Osteocyte (in vitro differentiated cells): ENCODE measurements at places on chromosomes 6 and 20.

GRCh38 chr20:62066983-62067433 is 1.3 kb upstream of the TAF4 start:
- DNase-seq: no peak

- no peak for DNase-seq
Measured at GRCh38 chr6:118708055-118708454, 56.7 kb upstream of the CEP85L start.

GRCh38 chr6:86595641-86596040 is 341.7 kb upstream of the HTR1E start:
- no peak for DNase-seq

- no peak for DNase-seq
Measured at GRCh38 chr6:80197474-80197873, 91.0 kb downstream of the BCKDHB start.

DNA sequence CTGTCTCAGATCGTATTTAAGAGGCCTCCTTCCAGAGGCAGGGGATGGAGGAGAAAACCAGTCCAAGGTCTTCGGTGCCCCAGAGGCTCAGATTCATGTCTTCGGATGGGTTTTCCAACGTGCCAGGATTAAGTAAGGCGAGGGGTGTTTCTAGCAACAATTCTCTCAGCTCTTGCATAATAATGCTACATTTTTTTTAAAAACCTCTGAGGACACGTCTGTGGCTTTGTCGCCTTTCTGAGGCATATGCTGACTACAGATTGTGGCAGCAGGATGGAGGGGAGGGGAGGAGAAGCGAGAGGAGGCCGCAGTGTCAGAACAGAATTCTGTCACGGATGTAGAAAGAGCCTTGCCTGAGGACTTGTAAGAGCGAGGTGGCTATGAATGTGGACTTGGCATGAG is 17.7 kb upstream of the CCDC167 start:
- DNase-seq: no peak

DNA sequence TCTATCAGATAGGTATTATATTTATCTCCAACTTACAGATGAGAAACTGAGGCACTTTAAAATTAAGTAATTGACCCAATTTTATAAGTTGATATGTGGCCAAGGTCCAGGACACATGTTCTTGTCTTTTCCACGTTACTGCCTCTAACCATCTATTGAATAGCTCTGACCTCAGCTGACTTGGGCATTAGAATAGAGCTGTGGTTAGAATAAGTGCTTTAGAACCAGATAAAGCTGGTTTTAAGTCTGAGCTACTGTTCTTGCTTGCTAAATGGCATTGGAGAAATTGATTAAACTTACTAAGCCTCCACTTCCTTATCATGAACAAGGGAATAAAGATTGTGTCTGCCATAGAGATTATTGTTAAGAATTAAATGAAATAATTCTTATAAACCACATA is 147.8 kb upstream of the DTNBP1 start:
- no peak for DNase-seq

GRCh38 chr20:62238569-62239277 is 402 bp downstream of the OSBPL2 start:
- no peak for DNase-seq

DNA sequence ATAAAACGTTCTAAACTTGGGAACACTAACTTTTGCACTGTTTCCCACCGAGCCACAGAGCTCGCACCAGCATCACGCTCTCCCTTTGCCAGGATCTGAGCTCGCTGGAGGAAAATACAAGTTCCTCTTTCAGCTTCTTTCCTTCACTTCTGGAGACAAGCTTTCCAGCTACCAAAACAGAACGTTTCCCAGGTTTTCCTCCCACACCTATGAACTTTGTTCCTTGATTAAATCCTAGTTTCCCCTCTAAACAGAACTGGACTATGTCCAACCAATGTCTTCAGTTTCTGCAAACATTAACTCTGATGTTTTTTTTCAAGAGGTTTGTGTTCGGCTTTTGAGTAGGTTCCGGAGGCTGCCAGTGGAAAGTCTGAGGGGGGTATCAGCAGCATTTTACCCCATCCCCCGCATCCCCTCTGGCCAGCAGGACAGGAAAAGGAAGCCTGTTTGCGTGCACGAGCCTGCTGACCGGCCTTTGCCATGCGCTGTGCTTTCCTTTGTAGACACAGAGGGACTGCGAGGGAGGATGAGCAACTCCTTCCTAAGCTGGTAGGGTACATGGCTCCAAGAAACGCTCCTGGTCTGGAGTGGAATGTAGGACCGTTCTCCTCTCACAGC is 135.5 kb downstream of the LY86 start:
- DNase-seq: no peak

- no peak for DNase-seq
Measured at GRCh38 chr6:53294095-53294494, 54.7 kb downstream of the ELOVL5 start.

DNA sequence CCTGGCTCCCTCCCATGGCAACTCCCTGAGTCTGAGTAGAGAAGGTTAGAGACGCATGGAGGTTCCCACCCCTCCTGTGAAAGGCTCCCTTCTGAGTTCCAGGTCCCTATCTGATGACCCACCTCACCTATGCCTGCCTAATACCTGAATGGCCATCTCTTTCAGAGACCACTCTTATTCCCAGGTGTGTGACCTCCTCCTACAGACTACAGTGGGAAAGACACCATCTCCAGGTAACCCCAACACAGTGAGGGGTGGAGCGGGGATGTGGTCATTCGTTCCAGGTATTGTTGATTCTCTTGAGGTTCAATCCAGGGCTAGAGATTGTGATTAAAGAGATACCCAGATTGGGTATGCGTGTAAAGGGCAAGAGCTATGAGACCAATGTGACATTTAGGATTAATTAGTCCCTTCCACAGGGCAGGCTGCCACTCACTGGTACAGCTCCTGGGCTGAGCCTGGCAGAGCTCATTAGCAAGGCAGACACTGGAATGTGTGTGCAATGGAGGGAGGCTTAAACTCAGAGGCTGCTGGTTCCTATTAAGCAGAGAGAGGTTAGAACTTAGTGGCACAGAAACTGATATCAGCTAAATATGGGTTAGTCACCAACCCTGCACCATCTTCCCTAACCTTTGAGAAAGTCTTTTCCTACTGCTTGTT is 46.5 kb upstream of the IER3 start:
- DNase-seq: no peak

DNA sequence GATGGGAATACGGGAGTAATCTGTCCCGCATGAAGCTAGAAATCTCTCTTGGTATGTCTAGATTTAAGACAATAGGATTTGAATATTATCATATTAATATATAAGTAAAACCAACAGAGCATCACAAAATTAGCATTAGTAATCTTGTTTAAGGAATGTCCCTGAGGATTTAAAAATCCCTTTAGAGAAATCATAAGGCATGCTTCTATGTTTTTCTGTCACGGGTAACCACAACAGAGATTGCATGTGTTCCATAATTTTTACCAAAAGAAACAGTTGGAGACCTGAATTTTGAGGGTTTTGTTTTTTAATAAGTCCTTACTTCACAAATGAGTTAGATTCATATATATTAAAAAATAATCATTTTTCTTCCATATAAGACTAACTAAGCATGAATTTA is 146.8 kb downstream of the GJA1 start:
- no peak for DNase-seq

DNA sequence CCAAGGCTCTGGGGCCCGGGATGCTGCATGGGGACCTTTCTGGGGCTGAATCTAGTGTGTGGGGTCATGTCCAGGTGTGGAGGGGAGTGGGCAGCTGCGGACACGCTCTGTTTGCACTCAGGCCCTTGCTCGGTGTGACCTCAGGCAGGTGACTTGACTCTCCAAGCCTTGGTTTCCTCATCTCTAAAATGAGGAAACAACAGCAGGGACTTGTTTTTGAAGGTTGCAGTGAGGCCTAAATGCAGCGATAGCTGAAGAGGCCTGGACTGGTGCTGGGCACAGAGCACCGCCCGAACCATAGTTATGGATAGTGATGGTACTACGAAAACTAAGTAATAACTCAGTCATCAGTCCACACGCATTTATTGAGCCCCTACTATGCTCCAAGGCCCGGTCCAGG is 91.8 kb downstream of the NOL4L start:
- DNase-seq: no peak

- no peak for DNase-seq
Measured at GRCh38 chr6:52394251-52394666, 25.9 kb upstream of the EFHC1 start.

- DNase-seq: no peak
Measured at GRCh38 chr6:29493261-29493660, 5.5 kb upstream of the MAS1L start.

DNA sequence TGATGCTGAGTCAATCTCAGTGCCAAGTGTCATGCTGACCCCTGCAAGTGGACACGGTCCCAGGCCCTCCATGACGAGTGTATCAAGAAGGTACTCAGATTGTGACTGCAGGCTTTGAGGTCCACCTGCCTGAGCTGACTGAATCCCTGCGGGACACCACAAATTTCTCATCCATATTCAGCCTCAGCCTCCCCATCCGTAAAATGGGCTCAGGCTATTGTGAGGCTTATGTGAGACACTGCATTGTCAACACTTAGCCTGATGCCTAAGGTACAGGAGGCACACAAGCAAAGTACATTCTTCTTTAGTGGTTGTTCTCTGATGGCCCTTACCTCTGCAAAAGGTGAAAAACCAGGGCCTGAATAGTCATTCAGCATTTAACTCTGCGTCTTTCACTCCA is 70.4 kb upstream of the NFATC2 start:
- no peak for DNase-seq

DNA sequence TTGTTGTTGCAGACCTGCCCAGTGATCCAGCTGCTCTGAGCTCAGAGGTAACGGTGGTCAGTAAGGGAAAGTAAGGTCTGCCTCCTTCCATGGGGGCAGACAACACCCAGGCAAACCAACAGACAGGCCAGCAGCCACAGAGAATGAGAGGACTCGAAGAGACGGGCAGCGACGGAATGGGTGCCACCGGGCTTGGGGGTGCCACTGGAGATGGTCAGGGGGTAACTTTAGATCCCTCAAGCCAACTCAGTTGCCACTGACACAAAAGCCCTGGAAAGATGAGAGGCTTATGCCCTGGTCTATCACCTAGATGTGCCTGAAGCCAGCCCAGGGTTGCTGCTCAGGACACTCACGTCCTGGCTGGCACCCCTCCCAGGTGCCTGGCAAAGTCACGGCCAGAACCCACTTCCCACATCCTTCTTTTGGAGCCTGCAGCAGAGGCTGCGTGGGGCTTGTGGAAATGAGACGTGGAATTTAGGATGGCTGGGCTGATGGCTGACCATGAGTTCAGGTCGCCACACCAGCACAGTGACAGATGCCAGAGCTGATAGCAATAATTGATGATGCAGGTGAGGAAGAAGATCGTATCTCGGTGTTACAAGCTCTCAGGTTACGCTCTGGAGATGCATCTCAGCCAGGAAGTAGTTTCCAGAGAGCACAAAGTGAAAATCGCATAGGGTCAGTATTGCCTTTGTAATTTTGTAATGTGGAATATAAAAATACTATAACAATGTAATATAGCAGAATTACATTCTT is 209.1 kb downstream of the SYNDIG1 start:
- no peak for DNase-seq

- DNase-seq: no peak
Measured at GRCh38 chr6:99017150-99017549, 69.4 kb upstream of the FBXL4 start.

GRCh38 chr6:145822456-145822855 is 7.9 kb upstream of the FBXO30 start:
- DNase-seq: no peak

DNA sequence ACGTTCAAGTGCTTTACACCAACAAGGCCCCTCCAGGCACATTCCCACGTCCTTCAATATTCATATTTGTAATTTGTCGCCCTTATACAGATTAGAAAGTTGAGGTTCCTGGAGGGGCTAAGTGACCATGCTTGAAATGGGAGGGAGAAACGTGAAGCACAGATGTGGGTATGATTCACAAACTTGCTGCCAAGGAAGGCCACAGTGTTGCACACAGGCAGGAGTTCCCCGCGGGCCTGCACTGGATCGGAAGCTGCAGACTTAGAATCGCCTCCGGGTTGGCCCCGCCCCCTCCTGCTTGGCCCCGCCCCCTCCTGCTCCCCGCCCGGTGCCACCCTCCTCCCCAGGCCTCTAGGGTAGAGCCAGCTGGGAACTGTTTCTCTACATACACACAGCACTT is 58.2 kb upstream of the QKI start:
- DNase-seq: no peak

- DNase-seq: peak; percentile 44
Measured at GRCh38 chr6:168154263-168154917, 75.4 kb upstream of the FRMD1 start.

GRCh38 chr6:52297433-52297832 is 12.9 kb upstream of the MCM3 start:
- DNase-seq: no peak

DNA sequence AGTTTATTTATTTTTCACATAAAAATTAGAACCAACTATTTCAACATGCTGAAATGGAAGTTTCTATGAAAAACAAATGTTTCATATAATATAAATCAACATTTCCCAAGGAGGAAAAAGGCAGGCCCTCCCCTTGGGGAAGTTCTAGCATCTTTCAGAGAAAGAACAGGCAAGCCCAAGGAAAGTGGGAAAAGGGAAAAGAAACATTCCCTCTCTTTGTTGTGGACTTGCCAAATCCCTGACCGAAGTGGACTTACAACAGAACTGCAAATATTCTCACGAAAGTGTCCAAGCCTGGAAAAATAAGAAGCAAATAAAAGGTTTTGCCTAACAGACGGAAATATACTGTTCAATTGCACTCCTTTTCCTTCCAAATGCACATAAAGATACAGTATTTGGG is 214.4 kb downstream of the ATXN1 start:
- no peak for DNase-seq

DNA sequence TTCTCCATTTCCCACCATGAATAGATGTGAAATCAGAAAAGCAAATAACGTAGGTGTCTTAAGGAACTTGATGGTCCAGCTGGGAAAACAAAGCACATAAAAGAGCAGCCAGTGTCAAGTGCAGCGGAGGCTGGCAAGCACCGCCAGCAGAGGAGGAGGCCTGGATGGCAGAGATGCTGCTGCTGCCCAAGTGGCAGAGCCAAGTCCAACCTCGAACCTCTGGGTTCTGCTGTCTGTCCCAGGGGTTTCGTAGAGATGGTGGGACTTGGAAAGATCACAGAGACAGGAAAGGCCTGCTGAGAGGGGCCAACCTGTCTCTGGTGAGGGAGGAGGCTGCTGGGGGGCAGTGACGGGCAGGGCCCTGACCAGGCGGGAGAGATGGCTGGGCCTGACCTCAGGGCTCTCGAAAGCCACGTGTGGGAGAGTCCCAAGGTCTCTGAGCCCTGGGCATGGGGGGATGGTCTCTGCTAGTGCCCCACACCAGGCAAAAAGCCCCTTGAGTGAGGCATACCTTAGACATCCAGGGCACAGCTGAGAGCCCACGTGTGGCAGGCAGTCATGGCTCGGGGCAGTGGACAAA is 77.3 kb downstream of the TCP11 start:
- no peak for DNase-seq

GRCh38 chr20:14778875-14779274 is 441.5 kb upstream of the FLRT3 start:
- DNase-seq: no peak

GRCh38 chr6:82779041-82779440 is 286.6 kb downstream of the UBE3D start:
- no peak for DNase-seq

DNA sequence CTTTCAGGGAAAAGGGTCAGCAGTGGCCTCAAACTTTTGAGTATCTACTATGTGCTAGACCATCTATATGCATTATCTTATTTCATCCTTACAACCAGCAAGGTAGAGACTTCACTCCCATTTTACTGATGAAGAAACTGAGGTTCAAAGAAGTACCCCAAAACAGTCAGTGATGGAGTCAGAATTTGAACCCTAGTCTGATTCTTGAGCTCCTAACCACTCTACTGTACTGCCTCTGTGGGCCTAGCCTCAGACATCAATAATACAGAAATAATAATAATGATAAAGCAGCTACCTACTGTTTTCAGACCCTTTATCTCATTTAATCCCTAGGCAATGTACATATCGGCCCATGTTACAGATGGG is 8.4 kb downstream of the ADA start:
- no peak for DNase-seq
